ENCODE measurements at places on chromosomes 16 and 17.

DNA sequence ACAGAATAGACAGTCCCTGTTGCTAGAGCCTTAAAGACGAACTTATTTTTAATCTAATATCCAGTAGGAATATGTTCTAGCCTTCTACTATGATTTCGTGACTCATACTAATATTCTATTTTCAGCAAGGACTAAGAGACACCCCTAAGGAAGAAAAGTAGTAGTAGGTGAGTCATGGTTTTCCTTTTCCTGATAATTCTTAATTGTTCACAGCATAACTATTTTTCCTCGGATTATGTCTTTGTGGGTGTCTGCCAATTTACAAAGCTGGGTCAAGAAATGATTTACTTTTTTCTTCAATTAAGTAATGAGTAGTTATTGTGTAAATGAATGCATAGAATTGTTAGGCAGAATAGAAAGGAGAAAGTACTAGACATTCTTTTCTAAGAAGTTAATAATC lies 292.2 kb downstream of the TOX3 start:
- DNase-seq, result no peak
- no peaks in the 10 kb centered on the region for H3K36me3 ChIP-seq
- no peak overlapping the region for H3K27ac ChIP-seq
- no peaks in the 10 kb centered on the region for H3K4me1 ChIP-seq

GRCh38 chr17:66957951-66958579 lies 6.4 kb upstream of the CACNG4 start:
- no peak for DNase-seq
- H3K4me1 ChIP-seq, result no peaks in the 10 kb centered on the region
- H3K27me3 ChIP-seq, result peaks cover 28% of the 10 kb centered on the region

DNA sequence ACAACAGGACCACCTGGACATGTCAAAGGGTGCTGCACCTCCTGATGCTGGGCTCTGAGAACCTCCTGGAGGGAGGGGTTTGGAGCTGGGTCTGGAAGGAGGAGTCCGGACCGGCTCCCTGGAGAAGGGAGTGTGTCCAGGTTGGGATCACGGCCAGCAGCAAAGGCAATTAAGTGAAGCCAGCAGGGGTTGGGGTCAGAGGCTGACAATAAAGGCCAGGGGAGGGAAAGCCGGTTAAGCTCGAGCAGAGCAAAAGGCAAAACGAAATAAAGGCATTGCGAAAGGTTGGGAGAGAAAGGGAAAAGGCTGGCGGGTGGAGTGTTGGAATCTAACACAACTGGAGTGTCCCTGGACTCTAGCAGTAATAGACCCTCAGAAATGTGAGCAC lies 992 bp upstream of the CACNG4 start:
- no peak overlapping the region for H3K27ac ChIP-seq
- H3K27me3 ChIP-seq, result peaks cover 77% of the 10 kb centered on the region
- peaks cover 2% of the 10 kb centered on the region for H3K4me1 ChIP-seq
- no peaks in the 10 kb centered on the region for H3K36me3 ChIP-seq
- H3K4me3 ChIP-seq, result no peak overlapping the region
- DNase-seq, result no peak

- peaks cover 12% of the 10 kb centered on the region for H3K27me3 ChIP-seq
- no peaks in the 10 kb centered on the region for H3K36me3 ChIP-seq
- DNase-seq, result no peak
- no peak overlapping the region for H3K27ac ChIP-seq
Observed at GRCh38 chr17:13240851-13241250, 223.0 kb upstream of the ELAC2 start.

DNA sequence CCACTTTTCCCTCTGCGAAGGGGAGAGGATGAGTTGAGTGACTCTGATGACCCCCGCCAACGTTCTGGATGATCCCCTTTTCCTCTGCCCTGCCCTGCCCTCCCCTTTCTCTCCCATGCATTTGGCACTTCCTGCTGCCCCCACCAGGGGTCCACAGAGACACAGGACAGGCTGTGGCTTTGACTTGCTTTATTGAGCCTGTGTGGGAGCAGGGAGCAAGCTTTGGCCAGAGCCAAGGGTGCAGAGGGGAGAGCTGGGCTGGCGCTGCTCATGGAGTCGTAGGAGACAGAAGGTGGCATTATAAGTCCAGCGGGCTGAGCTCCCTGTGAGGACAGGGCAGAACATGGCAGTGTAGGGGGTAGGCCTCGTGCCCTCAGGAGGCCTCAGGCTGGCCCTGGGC lies 1.6 kb downstream of the PPY start:
- no peak overlapping the region for H3K4me3 ChIP-seq
- H3K27me3 ChIP-seq, result peaks cover 3% of the 10 kb centered on the region
- no peak overlapping the region for H3K27ac ChIP-seq
- peaks cover 7% of the 10 kb centered on the region for H3K4me1 ChIP-seq
- DNase-seq, result peak; percentile 32

- H3K36me3 ChIP-seq, result peaks cover 6% of the 10 kb centered on the region
- H3K27me3 ChIP-seq, result no peaks in the 10 kb centered on the region
- DNase-seq, result no peak
Observed at GRCh38 chr16:10741844-10742243, 1.8 kb upstream of the NUBP1 start.

DNA sequence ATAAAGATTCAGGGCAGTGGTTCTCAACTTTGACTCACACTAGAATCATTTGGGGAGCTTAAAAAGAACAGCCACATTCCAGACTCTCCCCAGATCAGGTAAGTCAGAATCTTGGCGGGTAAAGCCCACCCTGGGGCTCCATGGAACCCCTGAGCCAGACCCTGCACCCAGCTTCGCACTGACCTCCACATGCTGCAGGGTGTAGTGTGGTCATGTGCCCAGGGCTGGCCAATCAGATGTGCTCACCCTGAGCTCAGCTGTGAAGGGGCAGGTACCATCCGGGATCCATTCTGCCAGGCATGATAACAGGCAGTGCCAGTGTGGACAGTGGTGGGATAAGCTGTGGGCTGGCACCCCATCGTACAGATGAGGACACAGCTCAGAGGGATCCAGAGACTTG lies 28.1 kb upstream of the MED9 start:
- H3K27me3 ChIP-seq, result no peaks in the 10 kb centered on the region
- no peak overlapping the region for H3K4me3 ChIP-seq
- H3K27ac ChIP-seq, result no peak overlapping the region
- no peak for DNase-seq
- no peaks in the 10 kb centered on the region for H3K36me3 ChIP-seq
- H3K4me1 ChIP-seq, result no peaks in the 10 kb centered on the region

DNA sequence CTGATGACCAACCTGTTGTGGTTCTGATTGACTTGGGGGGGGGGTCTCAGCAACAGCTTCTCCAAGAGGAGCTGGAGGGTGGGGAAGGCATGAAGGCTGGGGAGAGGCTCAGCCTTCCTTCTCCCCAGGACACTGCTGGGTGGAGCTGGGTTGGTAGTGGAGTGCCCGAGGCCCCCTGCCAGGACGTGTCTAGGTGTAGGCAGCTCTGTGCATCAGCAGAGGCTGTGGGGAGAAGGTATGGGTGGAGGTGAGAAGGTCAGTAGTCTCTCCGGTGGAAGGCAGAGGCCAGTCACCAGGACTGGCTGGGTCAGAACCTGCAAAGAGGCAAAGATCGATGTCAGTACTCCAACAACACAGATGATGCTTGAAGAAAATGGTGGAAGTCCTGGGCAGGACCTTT lies 3.9 kb downstream of the CHAD start:
- no peak for DNase-seq
- no peak overlapping the region for H3K27ac ChIP-seq
- H3K4me3 ChIP-seq, result no peak overlapping the region
- H3K36me3 ChIP-seq, result no peaks in the 10 kb centered on the region

GRCh38 chr17:28958820-28959455 lies 7.6 kb upstream of the PHF12 start:
- H3K27ac ChIP-seq, result no peak overlapping the region
- no peaks in the 10 kb centered on the region for H3K27me3 ChIP-seq
- H3K36me3 ChIP-seq, result no peaks in the 10 kb centered on the region

DNA sequence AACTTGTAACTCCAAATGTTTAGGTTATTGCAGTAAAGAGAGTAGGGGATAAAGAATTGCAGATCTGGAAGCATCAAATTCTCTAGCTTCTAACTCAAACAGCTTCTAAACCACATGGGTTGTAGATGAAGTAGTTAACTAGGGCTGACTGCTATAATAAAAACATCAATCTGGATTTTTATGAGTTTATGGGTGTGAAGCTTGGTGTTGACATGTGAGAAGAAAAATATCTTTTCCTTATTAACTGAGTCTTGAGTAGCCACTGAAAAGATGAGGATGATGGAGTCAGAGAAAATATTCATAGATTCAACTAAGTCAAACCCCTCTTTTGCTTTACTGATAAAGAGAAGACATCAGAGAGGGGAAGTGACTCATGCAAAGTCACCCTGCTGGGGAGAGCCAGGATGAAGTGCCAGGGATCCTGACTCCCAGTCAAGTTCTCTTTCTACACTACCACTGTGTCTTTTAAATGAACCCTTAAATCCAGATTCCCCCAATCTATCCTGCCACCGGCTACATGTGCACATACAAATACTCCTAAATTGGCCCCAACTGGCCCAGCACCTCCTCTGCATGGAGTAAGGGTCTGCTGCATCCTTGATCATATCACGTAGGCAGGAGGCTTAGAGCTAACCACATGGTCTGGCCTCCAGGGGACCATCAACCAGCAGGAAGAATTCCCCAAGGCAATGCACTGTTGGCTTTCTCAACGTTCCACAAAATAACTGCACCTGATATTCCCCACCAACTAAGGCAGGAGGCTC lies 264.0 kb upstream of the CCL2 start:
- H3K27ac ChIP-seq, result no peak overlapping the region
- no peaks in the 10 kb centered on the region for H3K36me3 ChIP-seq
- no peak for DNase-seq
- no peak overlapping the region for H3K4me3 ChIP-seq

DNA sequence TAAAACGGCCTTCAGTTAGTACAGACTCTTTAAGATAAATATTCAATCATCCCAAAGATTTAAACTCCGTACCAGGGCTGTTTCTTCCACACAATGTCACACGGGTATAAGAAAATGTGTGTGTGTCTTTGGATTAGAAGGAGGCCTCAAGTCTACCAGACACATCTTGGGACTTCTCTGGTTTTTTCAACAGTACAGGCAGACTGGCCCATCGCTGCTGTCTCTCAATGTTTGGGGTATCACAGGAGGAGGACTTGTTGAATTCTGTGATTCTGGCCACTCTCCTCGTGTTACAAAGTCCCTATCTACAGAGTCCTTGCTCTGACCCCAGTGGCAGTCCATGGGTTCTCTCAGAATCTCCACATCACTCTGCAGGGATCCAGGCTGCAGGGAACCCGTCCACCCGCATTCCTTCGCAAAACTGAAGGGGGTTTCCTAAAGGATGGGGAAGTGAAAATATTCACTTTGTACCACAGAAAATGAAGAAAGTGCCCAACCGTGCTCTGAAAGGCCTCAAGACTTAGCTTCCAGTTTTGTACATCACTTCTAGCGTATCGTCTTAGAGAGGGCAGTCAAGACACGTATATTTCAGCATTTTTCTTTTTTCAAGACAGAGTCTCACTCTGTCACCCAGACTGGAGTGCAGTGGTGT lies 373.2 kb downstream of the NPIPA8 start:
- no peak overlapping the region for H3K4me3 ChIP-seq
- H3K27ac ChIP-seq, result no peak overlapping the region
- no peak for DNase-seq
- no peaks in the 10 kb centered on the region for H3K36me3 ChIP-seq

DNA sequence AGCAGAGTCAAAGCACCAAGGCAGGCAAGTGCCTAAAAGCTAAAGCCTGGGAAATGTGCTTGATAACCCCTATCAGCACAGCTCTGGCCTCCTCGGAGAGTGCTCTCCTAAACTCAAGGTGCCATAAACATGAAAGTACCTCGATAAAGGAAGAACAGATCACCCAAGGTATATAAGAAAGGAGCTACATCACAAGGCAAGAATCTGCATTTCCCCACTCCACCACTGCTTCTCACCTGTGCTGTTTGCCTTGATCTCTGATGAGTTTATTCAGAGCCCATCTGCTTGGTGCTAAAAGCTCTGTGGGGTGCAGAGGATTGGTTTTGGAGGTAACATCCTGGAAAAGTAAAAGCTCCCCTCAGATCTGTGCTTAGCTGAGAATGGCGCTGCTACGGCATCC lies 449.5 kb upstream of the CDH5 start:
- no peak for DNase-seq
- peaks cover 7% of the 10 kb centered on the region for H3K27me3 ChIP-seq
- no peak overlapping the region for H3K27ac ChIP-seq
- H3K4me1 ChIP-seq, result no peaks in the 10 kb centered on the region
- no peak overlapping the region for H3K4me3 ChIP-seq

- no peaks in the 10 kb centered on the region for H3K4me1 ChIP-seq
- no peak for DNase-seq
- no peaks in the 10 kb centered on the region for H3K27me3 ChIP-seq
- no peaks in the 10 kb centered on the region for H3K36me3 ChIP-seq
- H3K4me3 ChIP-seq, result no peak overlapping the region
Observed at GRCh38 chr16:769934-770333, 9.4 kb downstream of the MSLN start.

GRCh38 chr16:66713076-66713475 lies 16.5 kb upstream of the CMTM4 start:
- H3K4me1 ChIP-seq, result no peaks in the 10 kb centered on the region
- no peak overlapping the region for H3K4me3 ChIP-seq
- no peak for DNase-seq
- H3K36me3 ChIP-seq, result no peaks in the 10 kb centered on the region
- H3K27ac ChIP-seq, result no peak overlapping the region

GRCh38 chr16:31215287-31216162 lies 1.4 kb downstream of the PYDC1 start:
- peak overlapping the region; percentile 55 for H3K4me3 ChIP-seq
- H3K27ac ChIP-seq, result no peak overlapping the region
- H3K4me1 ChIP-seq, result peaks cover 17% of the 10 kb centered on the region
- peak; percentile 31 for DNase-seq

- H3K27me3 ChIP-seq, result peaks cover 4% of the 10 kb centered on the region
- peaks cover 11% of the 10 kb centered on the region for H3K4me1 ChIP-seq
- no peak for DNase-seq
- H3K4me3 ChIP-seq, result no peak overlapping the region
- no peaks in the 10 kb centered on the region for H3K36me3 ChIP-seq
Observed at GRCh38 chr17:32915245-32915644, 12.7 kb upstream of the TMEM98 start.

- no peak for DNase-seq
- no peaks in the 10 kb centered on the region for H3K36me3 ChIP-seq
- no peak overlapping the region for H3K4me3 ChIP-seq
- no peaks in the 10 kb centered on the region for H3K4me1 ChIP-seq
- peaks cover 63% of the 10 kb centered on the region for H3K27me3 ChIP-seq
- no peak overlapping the region for H3K27ac ChIP-seq
Observed at GRCh38 chr17:58265271-58265670, 15.5 kb downstream of the MPO start.

GRCh38 chr17:13027246-13027645 lies 9.4 kb upstream of the ELAC2 start:
- H3K36me3 ChIP-seq, result no peaks in the 10 kb centered on the region
- no peak overlapping the region for H3K27ac ChIP-seq
- H3K4me1 ChIP-seq, result peaks cover 5% of the 10 kb centered on the region
- H3K27me3 ChIP-seq, result peaks cover 4% of the 10 kb centered on the region
- DNase-seq, result no peak
